ENCODE measurements at places on chromosomes 7 and 10.
A peak's percentile ranks its signal among the peaks of the same experiment; 100 is the strongest.

DNA sequence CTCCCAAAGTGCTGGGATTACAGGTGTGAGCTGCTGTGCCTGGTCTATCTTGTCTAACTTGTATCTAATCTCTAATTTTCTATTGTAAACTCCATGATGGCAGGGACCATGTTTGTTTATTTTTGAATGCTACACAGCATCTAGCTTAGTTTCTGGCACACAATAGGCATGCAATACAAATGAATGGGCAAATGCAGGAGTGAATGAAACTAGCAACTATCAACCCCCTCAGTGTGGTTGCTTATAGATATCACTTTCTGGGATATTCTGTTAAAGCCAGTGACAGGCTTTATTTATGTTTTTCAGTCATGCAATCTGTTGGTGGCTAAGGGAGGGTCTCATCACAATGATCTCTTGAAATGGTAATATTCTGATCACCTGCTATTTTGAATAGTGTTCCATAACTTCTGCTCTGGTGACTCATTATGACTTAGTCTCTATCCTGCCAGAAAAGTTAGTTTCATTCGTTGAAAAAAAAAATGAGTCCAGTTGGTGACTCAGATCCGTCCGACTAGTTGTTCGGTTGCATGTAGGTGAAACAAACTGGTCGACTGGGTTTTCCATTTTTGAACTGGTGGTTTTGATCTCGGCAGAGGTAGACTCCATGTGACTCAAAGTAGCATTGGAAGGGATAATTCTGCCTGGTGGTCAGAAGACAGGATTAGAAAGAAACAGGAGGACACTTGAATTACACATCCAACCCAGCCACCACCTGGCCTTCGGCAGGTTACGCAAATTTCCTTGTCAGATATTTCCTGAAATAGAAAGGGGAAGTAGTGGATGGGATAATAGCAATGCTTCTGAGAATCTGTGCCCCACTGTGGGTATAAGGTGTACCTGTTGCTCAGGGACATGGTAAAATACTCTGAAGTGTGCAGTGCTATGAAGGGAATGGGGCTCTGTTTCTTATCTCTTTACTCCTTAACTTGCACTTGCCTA is 76.8 kb downstream of the GATA3 start:
- peak; percentile 53 for ATAC-seq

DNA sequence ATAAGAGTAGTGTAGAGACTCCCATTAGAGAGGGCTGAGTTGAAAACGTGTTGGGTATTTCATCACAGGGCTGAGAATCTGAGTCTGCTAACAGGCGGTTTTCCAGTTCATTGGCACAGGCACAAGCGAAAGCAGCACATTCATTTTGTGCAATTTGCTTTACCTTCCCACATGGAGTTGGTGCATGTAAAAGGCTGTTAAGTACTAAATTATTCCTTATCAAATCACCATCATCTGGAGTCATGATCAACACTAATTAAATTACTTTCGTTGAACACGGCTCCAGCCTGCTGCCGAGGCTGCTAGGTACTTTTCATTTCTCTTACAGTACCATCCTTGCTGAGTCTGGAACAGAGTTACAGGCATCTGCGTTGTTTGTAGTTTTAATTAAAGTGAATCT is 43.8 kb downstream of the ETV1 start:
- ATAC-seq: no peak

- no peak for ATAC-seq
Measured at GRCh38 chr7:8560501-8560900, 127.1 kb downstream of the NXPH1 start.

- no peak for ATAC-seq
Measured at GRCh38 chr7:16587790-16588189, 57.8 kb downstream of the ANKMY2 start.

DNA sequence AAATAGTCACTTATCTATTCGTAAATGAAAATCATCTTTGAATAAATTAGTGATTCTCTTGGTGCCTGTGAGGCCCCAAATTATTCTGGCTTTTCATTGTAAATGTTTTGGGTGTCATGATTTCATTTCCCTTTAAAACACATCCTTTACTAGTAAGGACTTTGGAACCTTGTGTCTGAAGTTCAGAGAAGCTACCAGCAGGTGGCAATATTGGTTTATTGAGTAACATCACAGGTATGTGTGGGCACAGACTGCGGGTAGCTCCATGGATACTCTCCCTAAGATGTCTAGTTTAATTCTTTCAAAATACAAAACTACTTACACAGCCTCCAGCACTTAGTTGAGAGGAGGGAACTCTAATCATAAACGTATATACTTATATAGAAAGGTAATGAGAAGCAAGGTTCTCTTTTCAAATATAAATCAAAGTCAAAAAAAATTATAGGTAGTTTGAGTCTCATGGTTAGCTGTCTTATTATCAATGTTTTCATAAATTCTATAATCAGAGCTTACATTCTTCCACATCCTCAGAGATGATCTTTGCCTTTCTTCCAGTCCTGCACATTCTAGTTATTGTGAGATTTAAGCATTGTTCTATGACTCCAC is 449.6 kb downstream of the GRM8 start:
- peak; percentile 61 for ATAC-seq

GRCh38 chr7:28347475-28348318 is 64.6 kb upstream of the CREB5 start:
- no peak for ATAC-seq

DNA sequence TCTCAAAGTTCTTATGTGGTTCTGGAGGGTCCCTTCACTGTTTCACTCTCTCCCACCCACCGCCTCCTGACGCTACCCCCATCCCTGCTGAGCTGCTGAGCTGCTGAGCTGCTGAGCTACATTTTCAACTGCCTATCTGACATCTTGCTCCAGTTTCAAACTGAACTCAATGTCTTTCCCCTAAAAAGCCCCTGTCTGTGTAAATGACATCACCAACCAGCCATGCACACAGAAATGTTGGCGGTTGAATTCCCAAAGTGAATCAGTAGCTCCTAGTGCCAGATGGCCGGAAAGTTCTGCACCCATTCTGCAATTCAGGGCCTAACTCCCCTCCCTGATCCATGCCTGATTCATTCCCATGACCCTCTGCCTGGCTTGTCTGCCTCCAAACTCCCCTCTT is 71.2 kb downstream of the WNT2 start:
- ATAC-seq: peak; percentile 59

GRCh38 chr7:86962623-86963022 is 96.8 kb downstream of the ELAPOR2 start:
- no peak for ATAC-seq

- ATAC-seq: no peak
Measured at GRCh38 chr7:100641463-100641859, at the start of gene TFR2. Gene TFR2 (minus strand): TSS chr7:100641552. CDS start chr7:100641509, 43 bp downstream.

GRCh38 chr7:68474661-68475216 is 1123.5 kb upstream of the AUTS2 start:
- no peak for ATAC-seq

- no peak for ATAC-seq
Measured at GRCh38 chr7:16189026-16189715, 232.2 kb downstream of the CRPPA start.

DNA sequence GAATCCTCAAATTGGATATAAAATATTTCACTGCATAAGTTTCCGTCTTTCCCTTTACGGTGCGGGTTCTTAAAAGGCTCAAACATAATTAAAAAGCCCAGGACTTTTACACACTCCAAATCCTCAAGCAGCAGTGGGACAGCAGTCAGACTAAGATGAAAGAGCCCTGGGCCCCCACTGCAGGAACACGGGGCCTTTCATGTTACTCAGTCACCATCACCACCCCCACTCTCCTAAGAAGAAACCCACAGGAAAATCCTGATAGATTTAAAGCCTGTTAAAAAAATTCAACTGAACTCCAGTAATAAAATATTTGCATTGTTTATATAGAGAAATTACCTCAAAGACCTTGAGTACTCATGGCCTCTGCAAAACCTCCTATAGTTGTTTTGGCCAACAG is 74.0 kb upstream of the TRIL start:
- no peak for ATAC-seq

- no peak for ATAC-seq
Measured at GRCh38 chr10:72852508-72852907, 41.0 kb upstream of the OIT3 start.

DNA sequence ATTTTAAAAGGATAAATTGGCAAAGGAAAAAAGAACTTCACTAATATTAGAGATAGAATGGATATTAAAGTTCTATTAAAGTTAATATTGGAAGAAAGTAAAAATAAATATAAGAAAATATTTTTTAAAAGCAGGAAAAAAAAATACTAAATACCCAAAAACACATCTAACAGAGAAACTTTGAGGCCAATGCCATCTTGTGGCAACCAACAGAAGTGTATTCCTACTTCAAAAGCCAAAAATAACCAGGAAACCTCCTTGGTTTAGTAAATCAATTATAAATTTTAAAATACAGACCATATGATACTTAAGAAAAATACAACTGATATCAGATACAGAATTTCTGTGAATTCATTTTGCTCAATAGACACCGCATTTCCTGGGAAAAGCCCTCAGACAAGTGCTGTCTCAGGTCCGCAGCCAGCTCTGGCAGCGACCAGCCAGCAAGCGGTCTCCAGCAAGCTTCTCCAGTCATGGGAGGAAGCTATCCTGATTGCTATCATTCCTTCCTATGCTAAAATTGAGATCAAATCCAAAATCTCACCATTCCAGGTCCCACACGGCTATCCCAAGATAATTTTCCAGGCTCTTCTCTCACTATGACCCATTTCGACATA is 65.3 kb downstream of the LMBR1 start:
- ATAC-seq: no peak

DNA sequence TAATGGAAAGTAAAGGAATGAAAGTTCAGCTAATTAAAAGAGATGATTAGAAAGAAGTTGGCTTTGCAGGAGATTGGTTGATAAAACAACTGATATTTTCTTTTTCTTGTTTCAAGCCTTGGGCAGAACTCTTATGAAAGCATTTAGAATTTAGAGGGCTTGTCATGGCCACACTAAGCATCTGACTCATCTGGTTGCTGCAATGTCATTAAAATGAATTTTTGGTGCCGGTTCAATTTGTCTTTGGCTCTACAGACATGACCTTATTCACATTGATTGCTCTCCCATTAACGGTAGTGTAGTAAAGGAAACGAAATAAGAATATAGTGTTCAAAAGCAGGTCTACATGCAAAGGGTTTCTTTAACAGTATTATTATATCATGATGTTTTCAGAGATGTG is 1012.4 kb upstream of the C7orf33 start:
- ATAC-seq: no peak

Data from stimulated activated memory B cell treated with anti-CD40 and anti-IgM and Interleukin-4, amounts not matched to agents 10 μg/mL and 1 μg/mL and 100 μg/mL, for 72 hours (primary cell).